Inflammatory macrophage treated with lipopolysaccharide for 1 hour (primary cell): ENCODE measurements at places on chromosomes 1 and 21.
A peak's percentile ranks its signal among the peaks of the same experiment; 100 is the strongest.

GRCh38 chr1:154398141-154398540 lies 7.0 kb upstream of the IL6R start:
- no peak for DNase-seq

DNA sequence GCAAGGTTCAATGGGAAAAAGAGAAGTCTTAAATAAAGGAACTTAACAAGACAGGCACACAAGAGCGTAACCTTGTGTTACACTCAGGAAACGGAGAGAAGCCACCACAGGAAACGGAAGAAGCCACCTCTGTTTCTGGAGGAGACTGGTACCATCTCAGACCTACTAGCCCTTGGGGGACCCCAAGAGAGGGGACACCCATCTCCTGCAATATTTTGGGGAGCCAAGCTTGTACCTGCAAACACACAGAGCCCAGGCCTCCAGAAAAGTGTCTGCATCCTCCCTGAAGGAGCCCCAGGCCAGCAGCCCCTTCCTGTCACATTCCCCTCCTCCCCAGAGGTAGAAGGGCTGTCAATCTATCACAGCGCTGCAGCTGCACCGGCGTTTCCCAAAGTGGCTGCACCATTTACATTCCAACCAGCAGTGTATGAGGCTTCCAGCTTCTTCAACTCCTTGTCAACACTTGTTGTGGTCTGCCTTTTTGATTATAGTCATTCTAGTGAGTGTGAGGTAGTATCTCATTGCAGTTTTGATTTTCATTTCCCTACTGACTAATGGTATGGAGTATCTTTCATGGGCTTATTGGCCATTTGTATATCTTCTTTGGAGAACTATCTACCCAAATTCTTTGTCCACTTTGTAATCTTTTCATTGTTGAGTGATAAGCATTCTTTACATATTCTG lies 23.0 kb upstream of the PADI1 start:
- no peak for DNase-seq

- no peak for DNase-seq
Observed at GRCh38 chr21:20404915-20405314, 593.3 kb upstream of the NCAM2 start.

GRCh38 chr1:234517110-234517802 lies 38.3 kb upstream of the TARBP1 start:
- DNase-seq = peak; percentile 33

DNA sequence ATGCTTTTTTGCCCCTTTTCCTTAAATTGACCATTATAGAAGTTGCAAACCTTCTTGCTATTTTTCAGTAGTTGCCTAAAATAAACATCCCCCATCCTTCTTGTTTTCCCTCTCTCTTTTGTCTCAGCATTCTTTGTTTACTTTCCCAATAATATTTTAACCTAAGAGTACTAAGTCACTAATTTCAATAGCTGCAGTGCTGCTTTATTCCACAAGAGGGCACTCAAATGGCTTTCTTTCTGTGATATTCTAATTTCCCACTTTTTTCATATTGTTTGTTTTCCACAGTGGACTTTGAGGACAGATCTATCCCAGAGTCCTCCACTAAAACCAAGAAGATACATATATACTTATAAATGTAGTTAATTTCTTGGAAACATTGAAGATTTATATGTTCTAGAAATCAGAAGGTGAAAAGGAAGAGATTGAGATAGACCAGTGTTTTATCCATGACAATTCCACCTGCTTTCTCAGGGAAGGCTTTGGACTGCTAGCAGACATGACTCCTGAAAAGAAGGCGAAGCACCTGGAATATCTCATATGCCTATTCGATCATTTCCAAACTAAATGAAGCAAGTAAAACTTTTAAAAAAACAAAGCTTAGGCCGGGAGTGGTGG lies 104.8 kb upstream of the GRIK1 start:
- DNase-seq = peak; percentile 61

GRCh38 chr1:202304375-202304774 lies 37.4 kb downstream of the UBE2T start:
- DNase-seq = no peak

- DNase-seq = no peak
Observed at GRCh38 chr1:152169366-152170025, 10.5 kb upstream of the RPTN start.
